ENCODE measurements at places on chromosomes 1 and 21.
A peak's percentile ranks its signal among the peaks of the same experiment; 100 is the strongest.

GRCh38 chr1:47409311-47410067 is 6.6 kb upstream of the FOXE3 start:
- no peak for DNase-seq

DNA sequence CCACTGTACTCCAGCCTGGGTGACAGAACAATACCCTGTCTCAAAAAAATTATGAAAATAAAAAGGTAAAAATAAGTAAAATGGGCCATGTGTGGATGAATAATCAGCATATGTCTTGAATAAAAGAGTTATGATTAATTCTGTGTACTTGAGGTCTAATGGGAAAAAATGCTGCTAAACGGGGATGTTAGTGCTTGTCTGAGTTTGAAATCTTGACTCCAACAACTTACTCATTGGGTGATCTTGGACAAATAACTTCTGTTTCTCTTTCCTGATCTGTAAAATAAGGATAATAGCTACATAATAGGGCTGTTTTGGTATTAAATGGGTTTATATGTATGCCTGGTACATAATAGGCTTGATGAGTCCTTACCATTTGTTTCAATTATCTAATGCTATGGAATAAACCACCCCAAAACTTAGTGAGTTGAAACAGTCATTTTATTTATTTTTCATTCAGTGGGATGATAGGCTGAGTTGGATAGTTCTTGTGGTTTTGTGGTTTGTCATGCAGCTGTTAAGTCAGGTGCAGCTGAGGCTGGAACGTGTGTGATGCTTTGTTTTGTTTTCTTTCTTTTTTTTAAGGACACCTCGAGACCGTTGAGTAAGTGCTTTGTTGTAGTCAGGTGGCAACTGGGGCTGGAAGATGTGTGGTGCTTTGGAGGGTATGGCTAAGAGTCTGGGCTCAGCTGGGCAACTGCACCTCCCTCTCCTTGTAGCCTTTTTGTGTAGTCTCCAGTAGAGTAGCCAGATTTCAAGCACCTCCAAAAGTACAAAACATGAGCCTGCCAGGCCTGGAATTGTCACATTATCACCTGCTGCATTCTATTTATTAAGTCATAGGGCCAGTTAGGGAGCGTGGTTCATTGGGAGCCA is 4.9 kb downstream of the MDM4 start:
- DNase-seq: no peak

DNA sequence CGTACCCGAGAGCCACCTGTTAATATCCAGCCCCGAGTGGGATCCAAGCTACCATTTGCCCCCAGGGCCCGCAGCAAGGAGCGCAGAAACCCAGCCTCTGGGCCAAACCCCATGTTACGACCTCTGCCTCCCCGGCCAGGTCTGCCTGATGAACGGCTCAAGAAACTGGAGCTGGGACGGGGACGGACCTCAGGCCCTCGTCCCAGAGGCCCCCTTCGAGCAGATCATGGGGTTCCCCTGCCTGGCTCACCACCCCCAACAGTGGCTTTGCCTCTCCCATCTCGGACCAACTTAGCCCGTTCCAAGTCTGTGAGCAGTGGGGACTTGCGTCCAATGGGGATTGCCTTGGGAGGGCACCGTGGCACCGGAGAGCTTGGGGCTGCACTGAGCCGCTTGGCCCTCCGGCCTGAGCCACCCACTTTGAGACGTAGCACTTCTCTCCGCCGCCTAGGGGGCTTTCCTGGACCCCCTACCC is 1.4 kb downstream of the USP21 start:
- no peak for DNase-seq

- DNase-seq: no peak
Observed at GRCh38 chr1:230982696-230983095, 3.8 kb downstream of the ARV1 start.

DNA sequence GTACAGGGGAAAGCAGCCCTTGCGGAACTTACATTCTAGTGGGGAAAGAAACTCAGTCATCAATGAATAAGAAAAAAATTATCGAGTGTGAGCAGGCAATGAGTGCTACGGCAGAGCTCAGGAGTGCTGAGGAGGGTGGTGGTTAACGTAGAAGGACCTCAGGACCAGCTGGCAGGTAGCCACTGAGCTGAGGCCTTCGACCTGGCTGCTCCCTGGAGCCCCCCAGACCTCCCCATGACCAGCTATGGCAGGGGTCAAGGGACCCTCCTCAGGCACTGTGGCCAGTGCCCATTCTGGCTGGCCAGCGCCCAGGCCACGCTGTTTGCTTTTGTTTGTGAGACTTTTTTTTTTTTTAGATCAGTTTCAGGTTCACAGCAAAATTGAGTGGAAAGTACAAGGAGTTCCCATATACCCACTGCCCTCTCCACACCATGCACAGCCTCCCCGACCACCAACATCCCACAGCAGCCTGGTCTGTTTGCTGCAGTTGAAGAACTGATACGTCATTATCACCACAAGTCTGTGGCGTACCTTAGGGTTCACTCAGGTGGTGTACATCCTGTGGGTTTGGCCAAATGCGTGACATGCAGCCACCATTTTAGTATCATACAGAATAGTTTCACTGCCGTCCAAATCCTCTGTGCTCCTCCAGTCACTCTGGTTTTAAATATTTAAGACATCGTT is 11.8 kb upstream of the TTC22 start:
- no peak for DNase-seq

DNA sequence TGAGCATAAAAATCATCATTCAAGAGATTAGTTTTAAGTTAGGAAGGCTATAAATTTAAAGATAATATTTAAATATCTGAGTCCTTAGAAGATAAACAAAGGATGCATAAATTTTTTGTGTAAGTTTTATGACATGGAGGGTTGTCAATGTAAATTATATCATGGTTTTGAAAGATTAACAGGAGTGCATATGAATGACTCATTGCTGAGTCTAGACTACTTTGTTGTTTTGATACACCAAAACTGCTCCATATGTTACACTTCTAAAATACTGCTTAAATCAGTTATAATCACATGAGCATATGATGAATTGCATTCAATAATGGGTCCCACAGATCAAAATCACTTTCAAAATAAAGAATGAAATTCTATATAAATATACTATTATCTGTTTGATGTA is 312.5 kb downstream of the KCNT2 start:
- DNase-seq: no peak

DNA sequence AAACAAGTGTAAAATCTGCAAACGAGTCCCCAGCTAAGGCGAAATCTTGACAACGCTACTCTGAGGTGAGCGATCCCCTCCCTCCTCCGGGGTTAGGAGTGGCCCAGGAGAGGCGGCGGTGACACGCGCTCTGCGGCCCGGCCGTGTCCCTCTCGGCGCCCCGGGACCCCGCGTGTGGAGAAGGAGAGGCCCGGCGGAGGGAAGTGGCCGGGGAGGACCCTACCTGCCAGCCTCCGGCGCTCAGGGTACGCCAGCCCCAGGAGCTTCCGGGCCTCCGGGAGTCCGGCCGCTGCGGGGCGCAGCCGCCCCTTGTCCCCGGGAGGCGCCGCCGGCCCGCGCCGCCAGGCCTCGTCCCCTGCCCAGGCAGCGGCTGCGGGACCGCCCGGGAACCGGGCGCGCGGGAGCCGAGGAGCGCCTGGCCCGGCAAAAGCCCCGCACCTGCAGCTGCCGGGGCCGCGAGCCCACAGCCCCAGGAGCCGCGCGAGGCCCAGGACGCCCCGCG is 543 bp downstream of the ABCB10 start:
- DNase-seq: peak; percentile 66

DNA sequence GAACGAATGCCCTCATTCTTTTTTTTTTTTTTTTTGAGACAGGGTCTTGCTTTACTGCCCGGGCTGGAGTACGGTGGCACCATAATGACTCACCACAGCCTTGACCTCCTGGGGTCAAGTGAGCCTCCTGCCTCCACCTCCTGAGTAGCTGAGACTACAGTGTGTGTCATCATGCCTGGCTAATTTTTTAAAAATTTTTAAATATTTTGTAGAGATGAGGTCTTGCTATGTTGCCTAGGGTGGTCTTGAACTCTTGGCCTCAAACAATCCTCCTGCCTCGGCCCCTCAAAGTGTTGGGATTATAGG is 69.4 kb downstream of the ALG14 start:
- DNase-seq: no peak

DNA sequence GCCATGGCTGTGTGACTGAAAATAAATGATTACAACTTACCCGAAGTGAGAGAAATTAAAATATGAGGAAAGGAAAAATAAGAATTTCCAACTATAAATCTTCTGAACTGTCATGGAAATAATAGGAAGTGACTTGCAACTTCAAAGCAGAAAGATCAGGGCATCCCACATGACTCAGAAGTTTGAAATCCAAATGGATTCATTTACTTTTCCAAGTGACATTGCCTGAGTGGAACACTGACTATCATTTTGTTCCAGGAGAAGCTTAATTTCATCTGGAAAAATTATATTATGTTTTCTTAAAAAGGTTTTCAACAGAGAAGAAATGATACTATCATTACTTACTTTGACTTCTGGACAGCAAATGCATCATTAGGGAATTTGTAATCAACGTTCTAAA is 110.8 kb downstream of the GREM2 start:
- DNase-seq: no peak

DNA sequence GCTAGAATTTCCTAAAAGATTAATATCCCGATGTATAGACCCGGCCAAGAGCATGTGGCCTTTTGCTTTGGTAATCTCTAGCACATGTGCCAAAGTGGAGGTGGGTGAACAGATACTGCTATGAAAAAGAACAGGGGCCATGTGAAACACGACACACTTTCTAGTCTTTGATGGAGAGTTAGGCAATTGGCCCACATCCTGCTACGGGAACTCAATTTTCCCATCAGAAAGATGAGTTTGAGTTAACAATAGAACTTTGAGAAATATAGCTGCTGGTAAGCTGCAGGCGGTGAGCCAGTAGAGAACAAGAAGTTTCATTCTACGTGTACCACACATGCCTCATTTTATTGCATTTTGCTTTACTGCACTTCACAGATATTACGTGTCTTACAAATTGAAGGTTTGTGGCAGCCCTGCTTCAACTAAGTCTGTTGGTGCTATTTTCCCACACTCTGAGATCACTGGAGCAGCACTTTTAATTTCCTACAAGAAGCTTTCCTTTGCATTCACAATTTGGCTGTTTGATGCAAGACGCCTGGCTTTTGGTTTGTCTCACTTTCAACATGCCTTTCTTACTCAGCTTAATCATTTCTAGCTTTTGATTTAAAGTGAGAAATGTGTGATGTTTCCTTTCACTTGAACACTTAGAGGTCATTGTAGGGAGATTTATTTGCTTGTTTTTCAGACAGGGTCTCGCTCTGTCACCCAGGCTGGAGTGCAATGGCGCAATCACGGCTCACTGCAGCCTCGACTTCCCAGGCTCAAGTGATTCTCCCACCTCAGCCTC is 46.3 kb downstream of the HTR6 start:
- no peak for DNase-seq

- no peak for DNase-seq
Observed at GRCh38 chr1:220757441-220757840, 9.3 kb downstream of the MTARC2 start.

DNA sequence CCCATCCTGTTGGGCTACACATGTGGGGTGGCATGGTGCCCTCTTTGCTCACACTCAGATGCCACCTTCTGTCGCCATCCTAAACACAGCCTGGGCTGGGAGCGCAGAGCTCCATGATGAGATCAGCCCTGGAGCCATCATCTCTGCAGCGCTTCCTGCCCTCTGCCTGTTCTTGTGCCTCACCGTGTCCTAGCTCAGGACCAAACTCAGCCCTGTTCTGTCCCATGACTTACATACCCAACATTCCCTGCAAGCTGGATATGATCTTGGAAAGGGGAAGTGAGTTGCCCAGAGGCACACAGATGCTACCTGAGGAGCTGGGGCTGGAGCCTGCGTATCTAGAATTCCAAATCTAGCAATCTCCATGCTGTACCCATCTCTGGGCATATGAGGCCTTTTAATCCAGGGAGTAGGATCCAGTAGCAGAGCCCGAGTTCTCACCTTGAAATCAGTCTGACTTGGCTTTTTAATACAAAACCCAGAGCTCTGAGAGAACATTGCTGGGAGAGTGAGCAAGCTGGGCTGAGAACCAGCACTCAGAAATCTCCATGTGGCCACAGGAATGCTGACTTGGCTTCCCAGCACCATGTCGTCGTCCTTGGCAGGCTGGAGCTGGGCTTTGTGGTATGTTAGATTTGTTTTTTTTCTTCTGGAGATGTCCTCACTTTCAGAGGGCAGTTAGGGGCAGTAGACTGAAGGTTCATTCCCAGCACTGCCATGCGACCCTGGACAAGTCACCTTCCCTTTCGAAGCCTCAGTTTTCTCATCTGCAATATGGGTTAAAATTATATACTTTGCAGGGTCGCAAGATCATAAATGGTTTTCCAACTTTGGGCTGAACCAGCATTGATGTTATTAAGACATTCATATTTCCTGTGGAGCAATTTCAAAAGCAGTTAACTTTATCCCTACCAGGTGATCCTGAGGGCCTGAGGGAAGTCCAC is 2.6 kb downstream of the ALPL start:
- no peak for DNase-seq

- DNase-seq: no peak
Observed at GRCh38 chr1:31099293-31100032, 33.9 kb upstream of the PUM1 start.

GRCh38 chr21:25556091-25556490 is 51.2 kb downstream of the MRPL39 start:
- DNase-seq: no peak

GRCh38 chr1:84000954-84001495 is 2.1 kb upstream of the TTLL7 start:
- DNase-seq: no peak

GRCh38 chr1:177476676-177477075 is 305.9 kb downstream of the BRINP2 start:
- DNase-seq: no peak

DNA sequence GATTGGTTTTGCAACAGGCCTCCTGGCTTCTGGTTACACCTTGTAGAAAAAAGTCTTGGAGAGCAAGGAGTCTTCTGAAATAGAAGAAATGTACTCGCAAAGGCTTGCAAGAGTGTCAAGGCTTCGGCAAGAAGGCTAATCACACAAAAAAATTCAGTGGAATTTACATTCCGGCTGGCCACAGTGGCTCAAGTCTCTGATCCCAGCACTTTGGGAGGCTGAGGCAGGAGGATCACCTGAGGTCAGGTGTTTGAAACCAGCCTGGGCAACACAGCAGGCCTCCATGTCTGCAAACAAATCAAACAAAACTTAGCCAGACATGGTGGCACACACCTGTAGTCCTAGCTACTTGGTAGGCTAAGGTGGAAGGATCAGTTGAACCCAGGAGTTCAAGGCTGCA is 7.7 kb upstream of the DOP1B start:
- no peak for DNase-seq

- DNase-seq: no peak
Observed at GRCh38 chr1:159938211-159938852, 7.1 kb downstream of the IGSF9 start.

GRCh38 chr1:71494163-71494562 is 413.3 kb upstream of the ZRANB2 start:
- DNase-seq: no peak

DNA sequence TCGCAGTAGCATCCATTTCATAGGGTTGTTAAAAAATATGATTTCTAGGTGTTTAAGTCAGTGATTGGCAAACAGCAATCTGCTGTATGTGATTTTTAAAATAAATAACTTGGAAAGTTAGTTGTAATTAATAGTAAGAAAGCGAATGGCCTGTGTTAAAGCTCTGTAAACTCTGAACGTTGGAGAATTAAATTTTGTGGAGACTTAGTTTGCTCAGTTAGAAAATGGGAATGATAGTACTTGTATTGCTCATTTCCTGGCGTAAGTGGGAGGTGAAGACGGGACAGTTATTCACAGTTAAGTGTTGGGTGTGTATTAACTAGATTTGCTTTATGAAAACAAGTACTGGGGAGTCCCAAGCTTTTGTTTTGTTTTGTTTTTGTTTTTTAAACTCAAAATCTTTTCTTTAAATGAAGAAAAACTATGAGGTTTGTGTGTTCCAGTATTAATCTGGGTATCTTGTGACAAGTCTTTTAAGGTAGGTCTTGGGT is 995 bp downstream of the CACYBP start:
- no peak for DNase-seq

Measured in NCI-H2081 (cell line).